ENCODE measurements at places on chromosomes 2 and 18.

DNA sequence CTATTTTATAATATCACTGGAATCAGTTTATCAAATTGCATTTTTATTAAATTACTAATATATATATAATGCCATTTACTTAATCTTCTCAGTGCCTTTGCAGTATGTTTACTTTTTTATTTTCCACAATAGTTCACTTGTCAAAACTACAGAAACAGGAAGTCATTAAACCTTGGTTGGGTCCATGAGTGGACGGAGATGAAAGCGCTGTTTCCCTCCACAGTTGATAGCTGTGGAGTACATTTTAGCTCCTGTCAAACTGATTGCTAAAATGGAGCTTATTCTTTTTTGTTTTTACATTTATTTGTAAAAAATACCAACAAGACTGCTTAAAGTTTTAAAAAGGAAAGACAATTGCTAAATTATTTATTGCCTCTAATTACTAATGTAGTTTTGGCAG, 19.2 kb downstream of the MFF start:
- DNase-seq = no peak

DNA sequence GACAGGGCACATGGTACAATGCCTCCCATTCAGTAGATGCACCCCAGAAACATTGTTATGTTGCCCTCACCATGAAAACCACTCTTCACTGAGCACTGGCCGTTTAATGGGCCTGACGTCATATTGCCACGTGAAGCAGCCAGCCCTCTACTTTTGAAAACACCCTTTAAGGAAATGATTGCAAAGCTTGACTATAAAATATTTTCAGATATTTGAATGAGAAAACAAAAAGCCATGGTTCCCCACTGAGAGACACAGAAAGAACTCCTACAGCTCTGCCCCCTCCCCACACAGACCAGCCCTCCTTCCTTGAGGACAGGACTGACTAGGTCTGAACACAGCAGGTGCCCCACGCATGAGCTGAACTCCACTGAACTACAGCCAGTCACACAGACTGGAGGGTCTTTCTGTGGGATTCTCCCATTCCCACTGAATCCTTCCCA, 349.1 kb downstream of the ANAPC1 start:
- no peak for DNase-seq

DNA sequence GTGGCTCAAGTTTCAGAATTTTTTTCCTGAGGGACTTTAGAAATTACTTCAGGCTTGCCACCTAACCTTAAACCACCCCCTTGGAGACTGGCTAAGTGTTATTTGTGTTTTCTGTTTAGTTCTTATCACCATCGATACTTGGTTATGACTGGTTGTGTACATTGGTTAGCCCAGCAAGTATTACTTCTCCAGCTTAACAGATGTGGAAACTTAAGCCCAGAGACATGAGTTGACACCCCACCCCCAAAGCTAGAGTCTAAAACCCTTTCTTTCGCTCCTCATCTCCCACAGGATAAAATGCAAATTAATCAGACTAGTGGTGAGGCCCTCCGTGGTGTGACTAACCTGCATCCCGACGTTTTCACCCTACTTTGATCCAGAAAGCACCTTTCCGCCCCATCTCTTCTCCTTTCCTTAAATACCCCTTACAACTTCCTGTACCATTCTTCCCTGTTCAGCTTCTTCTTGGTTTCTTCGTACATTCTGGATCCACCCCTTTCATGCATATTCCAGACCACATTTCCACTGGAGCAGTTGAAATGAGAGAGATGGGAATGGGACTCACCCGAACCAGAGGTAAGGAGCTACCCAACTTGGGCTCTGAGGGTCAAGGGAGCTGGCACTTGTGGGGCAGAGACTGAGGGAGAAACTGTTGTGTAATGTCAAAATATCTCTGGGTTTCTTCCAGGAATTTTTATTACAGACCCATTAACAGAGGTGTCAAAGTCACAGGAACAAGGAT, 819 bp upstream of the MAP3K2 start:
- no peak for DNase-seq

DNA sequence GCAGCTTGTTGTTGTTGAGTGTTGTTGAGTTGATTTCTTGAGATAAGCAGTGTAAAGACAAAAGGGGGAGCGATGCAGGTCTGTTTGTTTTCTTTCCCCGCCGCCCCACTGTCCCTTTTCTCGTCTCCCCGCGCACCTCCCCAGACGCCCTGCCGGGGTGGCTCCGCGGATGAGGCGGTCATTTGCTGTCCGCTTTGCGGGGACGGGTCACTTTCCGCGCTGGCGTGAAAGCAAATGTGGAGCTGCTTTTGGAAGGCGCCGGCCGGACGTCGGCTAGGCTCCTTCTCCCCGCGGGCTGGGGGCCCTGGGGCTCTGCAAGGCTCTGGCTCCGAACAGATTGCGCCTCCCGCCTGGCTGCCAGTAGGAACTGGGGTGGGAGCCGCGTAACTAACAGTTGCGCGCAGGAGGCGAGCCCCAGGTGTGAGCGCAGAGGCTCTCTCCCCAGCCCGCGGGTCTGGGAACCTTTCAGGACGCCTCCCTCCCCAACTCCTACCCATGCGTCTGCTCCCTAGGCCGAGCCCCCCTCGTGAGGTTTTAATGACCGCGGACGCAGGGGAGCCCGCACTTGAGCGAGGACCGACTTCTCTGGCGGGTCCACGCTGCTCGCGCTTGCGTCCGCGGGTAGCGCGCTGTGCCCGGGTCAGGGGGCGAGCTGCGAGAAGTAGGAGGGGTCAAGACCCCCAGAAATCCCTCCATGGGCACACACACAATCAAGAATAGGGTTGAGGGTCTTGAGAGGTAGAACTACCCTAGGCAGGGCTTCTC, 146.6 kb downstream of the MEIS1 start:
- no peak for DNase-seq

DNA sequence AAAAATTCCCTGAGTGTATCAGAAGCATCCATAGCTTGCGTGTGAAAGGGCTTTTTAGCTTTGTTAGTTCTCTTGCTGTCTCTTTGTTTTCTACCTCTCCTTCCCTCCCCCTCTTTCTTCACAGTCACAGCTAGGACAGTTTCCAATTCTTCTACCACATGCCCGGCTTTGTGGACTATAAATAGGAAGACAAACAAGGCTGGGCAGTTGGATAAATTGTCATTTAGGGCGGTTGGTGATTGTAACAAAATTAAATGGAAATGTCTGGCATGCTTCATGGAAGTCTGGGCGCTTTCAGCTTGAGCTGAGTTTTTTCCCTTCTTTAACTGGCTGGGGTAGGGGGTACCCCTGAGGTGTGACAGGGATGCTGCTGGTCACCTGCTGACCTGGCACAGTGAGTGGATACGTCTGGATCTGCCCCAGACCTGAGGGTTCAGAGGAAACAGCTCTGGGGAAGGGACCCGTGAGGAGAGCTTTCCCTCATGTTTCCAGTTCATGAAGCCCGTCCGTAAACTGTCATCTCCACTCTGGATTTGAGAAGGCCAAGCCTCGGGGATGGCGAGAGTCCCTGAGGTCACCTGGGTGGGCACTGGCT, 29.0 kb upstream of the GIGYF2 start:
- DNase-seq = no peak

DNA sequence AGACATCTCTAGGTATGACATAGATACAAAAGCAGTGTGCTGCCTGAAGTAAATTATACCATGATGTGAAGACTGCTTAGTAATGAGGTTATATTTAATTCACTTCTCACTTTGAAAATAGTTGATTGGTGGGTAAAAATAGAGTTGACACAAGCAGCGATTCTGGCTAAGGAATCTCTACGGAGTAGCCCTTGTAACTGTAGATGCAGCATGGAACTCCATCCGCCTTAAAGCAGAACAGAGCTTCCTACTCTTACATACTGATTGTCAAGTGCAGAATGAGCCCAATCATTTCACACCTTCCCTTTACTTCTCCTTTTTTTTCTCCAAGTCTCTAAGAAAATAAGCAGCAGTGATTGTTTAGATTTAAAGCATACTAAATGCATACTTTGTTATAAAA, 1594.6 kb upstream of the SLC39A10 start:
- DNase-seq = no peak

DNA sequence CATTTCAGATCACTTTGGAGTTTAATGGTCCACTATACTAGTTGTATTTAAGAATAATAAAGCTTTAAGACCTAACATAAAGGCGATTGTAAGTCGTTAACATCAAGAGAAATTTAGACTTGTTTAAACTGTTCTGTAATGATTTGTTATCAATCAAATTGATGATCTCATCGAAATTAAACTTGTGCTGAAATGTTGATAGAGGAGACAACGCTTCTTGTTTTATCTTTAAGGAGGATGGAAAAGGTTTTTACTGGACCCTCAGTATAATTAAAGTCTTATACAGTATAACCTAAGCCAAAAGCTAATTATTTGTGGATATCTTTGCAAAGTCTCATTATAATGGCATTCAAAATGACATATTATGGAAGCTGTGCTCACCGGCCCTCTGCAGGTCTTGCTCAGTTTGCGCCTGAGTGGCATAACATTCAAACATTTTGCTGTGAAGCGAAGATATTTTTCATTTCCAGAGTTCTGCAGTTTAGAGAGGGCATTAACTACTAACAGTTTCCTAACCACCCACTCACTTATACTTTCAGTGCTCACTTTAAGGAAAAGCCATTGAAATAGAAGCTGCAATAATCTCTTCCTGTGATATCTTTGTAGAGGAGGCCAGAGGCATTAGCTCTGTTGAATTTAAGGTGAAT, 1.4 kb upstream of the SERTAD2 start:
- DNase-seq = no peak

DNA sequence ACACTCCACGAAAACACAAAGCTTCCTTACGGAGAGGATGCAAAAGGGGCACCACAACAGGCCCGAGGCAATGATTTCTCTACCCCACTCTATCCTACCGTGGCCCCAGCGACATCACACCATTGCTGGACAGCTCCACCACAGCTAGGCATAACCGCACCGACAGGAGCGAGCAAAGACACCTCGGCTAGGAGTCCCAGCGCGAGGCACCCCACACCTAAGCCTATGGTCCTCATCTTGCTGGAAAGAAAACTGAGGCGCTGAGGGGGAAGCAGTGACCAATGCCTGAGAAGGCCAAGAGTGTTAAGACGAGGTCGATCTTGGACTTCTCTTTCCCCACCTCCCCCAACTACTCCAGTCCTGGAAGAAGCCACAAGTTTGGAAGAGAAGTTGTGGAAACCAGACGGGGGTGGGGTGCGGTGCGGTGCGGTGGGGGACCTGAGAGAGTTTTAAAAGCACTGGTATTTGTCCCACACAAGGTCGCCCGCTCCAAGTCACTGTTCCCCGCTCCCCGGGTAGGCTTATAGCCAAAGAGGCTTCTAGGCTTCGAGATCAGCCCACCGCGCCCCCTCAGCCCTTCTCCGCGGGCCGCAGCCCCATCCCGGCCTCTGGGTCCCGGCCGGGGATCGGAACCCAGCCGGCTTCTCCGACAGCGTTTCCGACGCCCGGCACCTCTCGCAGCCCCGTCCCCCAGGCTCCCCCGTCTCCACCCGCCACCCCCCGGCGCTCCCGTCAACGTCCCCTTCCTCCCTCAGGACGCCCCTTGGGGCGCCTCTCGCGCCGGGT, 766 bp downstream of the PDE6D start:
- DNase-seq = no peak

GRCh38 chr2:168470320-168471162, 14.5 kb downstream of the CERS6 start:
- DNase-seq = no peak

DNA sequence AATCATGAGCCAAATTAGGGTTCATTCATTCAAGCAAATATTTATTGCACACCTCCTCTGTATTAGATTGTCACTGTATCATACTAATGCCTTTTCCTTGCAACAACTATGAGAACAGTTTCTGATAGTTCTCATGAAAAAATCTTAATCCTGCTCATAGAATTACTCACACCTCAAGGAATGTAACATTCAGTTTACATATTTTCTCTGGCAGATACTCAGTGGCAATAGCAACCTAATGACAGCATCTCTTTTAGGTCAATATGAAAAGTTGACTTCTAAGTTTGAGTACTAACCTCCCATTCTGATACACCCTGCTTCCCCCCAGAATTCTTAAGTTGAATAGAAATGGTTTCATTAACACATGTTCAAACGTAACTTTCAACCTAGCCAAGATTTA, 132.0 kb downstream of the VWC2L start:
- DNase-seq = no peak

Data from NCI-H1417 treated with DMSO at 0.1 percent for 48 hours (cell line).